Motor neuron (in vitro differentiated cells): ENCODE measurements at places on chromosomes 6 and 20.

GRCh38 chr6:28142446-28142845, 763 bp downstream of the ZKSCAN8 start:
- ATAC-seq, result no peak

GRCh38 chr6:88008831-88009231, 38.8 kb upstream of the SPACA1 start:
- ATAC-seq, result no peak

DNA sequence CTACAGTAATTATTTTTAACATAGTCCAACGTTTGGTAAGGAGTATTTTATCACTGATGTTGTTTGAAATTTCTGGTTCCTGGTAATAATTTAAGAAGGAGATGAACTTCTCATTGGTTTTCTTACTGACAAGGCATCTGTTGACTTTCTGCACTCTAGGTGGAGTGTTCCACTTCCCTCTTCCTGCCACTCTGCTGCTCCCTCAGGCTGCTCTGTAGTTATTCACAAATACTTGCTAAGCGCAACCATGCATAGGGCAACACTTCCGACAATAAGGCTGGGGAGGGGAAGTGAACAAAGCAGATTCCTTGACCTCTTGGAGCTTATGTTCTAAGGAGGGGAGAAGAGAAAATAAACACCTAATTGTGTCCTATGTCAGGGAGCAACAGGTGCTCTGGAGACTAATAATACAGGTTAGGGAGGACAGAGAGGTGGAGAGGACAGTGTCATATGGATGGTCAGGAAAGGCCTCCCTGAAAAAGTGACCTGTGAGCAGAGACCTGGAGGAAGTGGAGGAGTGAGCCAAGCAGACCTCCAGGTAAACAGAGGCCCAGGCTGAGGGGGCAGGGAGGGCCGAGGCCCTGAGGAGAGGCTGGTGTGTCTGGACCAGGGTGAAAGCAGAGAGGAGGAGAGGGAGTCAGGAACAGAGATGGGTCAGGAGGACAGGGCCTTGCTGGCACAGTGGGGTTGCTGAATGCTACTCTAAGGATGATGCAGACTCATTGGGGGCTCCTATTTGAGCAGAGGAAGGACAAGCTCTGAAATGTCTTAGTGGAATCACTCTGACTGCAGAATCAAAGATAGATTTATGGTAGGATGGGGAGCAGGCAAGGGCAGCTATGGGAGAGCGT, 134.8 kb upstream of the SLC24A3 start:
- ATAC-seq, result no peak

- ATAC-seq, result no peak
Measured at GRCh38 chr6:52160472-52161104, 25.6 kb upstream of the IL17A start.

GRCh38 chr6:25602674-25602982, 49.4 kb upstream of the SCGN start:
- ATAC-seq, result no peak

DNA sequence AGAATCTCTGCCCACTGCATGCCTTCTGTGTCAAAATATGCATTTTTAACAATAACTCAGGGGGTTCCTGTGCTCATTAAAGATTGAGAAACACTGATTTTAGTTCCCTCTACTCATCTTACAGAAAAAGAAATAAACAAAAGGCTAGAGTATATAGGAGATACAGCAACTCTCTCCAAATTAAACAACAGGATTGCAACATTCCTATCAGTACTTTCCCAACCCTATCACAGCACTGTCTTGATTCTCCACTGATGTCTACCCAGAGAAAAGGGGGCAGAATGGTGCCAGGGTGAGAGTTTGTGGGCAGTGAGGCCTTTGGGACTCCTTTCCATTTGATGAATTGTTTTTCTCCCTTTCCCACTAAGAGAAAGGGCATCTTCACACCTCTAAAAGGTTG, 4.7 kb downstream of the OTOR start:
- no peak for ATAC-seq

DNA sequence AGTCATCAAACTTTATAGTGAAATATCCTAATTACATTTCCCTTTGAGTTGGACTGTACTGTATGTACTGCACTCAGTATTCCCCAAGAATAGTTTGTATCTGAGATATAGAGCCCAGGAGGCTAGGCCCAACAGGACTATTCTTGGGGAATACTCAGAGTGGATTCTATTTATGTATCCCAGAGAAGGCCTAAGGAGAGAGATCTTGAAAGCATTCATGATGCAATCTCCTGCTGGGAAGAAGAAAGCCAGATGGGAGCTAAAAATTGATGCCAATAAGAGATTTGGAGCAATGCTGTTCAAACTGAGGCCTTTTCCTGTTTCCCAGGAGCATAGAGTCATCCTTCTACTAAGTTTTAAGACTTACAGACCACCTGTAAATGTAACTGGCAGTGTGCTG, 452.1 kb upstream of the PLCB4 start:
- ATAC-seq, result no peak

- ATAC-seq, result no peak
Measured at GRCh38 chr6:158039178-158039557, 57.5 kb downstream of the SYNJ2 start.

DNA sequence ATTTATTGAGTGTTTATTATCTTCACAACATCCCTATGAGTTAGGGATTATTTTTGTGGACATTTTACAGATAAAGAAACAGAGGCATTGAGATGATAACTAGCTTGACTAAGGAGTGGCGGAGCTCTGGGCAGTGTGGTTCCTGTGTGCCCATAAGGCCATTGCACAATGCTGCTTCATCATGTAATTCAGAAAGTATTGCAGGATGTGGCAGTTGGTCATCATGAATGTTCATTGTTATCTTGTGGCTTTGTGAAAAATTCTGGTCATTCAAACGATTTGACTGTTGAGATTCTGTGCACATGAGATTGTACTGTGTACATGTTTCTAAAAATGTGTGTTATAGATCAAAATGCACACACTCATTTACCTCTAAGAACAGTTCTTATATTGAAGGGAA, 150.8 kb downstream of the ESR1 start:
- no peak for ATAC-seq

DNA sequence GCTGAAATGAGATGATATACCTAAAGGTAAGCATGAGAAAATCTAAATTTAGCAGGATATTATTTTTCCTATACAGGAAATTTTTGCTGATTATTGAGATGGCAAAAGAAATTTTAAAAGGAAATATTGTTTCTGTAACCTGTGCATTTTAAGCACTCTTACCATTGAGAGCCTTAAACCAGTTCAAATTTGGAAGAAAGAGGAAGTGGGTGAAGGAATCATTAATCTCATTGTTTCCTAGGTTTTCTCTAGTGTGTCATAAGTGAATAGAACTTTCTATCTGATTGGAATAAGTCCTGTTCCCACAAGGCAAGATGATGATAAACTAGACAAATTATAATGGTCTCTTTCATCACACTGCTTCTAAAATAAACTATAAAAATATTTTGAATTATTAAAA, 22.4 kb upstream of the FKBP1C start:
- no peak for ATAC-seq

DNA sequence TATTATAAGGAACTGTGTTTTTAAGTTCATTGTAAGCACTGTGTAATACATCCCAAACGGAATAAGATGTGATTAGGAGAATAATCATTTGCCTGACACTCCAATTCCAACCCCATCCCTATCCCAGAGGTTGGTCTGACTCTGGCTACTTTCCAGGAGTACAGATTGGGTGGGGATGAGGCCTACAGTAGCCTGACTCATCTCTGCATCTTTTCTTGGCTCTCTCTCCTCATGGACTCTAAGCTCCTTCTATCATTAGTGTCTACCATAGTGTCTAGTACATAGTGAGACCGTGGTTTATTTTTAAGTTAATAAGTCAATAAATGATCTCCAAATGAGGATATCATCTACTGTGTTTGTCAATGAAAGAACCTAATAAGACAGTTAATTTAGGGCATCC, 92.2 kb upstream of the CNKSR3 start:
- ATAC-seq, result no peak

DNA sequence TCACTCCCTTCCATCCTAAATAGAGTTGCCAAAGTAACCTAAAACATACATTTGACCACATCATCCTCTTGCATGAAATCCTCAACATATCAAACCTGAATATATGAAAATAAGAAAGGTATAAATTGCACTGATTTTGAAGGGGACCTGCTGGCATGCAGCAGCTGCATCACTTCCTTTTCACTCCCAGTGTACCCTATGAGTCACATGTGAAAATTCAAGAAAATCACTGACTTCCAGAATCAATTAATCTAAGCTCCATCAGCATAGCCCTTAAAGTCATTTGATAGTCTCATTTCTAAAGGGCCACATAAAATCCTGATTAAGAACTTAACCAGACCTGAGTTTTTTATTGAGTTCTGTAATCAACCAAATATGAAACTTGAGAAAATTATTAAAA, 24.3 kb downstream of the SNX14 start:
- no peak for ATAC-seq

- ATAC-seq, result no peak
Measured at GRCh38 chr6:41573985-41574384, 27.8 kb downstream of the FOXP4 start.

DNA sequence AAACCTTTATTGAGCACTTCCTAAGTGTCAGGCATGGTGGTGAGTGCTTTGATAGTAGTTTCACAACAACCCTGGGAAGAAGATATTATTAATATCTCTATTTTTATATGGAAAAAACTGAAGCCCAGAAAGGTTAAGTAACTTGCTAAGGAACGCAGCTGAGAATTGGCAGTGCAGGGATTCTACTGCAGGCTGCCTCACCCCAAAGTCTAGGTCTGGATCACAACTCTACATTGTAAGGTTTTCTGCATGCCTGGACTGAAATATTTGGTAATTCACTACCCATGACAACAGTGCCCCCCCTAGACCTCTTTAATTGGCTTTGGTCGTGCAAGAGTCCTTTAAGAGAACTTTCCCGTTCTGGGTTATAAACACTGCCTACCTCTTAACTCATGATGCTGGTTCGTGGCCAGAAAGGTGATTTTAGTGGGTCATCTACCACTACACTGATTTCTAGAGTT, 67.1 kb upstream of the KCNQ5 start:
- no peak for ATAC-seq

DNA sequence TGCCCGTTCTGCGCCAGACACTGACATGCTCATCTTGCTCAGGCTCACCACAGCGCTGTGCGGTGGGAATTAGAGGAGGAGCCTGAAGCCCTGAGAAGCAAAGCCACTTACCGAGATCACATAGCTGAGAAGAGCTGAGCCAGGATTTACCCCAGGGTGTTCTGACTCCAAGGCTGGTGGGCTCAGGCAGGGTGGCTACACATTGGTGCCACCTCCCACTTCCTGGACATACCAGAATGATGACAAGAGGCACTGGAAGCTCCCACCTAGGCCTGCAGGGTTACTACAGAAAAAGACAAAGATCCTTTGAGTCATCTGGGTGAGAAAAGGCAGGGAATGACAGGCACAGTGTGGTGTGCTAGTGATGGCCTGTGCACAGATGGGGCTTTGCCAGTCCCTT, 24.4 kb upstream of the FKBP1A start:
- ATAC-seq, result peak; percentile 68

GRCh38 chr20:33733654-33734576, 2.1 kb downstream of the ZNF341 start:
- ATAC-seq, result peak; percentile 43

DNA sequence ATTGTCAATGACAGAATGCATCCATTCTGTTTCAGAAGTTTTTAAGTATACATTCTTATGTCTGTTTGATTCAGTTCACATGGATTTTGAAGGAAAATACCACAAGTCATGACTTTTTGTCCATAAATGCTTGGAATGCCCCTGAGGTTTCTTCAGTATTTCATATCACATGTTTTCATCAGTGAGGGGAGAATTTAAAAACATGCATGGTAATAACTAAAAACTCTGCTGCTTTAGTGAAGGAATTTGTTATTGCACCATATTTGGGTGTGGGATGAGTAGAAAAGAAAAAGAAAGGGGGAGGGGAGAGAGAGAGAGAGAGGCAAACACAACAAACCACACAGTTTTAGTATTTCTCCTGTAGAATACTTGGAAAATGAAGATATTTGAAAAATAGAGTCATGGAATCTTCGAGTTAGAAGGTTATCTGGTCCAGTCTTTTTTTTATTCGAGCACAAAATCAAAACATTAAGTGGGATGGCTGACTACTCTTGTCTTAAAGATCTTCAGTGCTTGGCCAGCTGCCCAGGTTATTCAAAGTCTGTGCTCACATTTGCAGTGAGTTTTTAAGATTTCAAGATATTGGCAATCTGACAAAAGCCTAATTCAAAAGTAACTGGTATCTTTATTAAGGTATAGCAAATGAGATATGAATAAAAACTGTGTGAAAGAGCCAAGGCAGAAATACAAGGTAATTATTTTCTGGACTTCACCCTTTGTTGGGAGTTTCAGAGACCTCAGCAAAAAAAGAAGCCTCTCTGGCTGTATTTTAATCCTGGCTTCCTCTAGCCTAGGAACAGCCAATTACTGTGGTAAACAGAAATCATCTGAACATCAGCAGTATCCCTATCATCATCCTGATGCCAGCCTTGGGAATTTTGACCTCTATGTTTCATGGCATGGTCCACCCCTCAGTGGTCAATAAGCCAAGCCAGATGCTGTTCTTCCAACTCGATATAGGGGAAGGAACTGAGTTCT, 687.9 kb upstream of the CITED2 start:
- peak; percentile 57 for ATAC-seq

DNA sequence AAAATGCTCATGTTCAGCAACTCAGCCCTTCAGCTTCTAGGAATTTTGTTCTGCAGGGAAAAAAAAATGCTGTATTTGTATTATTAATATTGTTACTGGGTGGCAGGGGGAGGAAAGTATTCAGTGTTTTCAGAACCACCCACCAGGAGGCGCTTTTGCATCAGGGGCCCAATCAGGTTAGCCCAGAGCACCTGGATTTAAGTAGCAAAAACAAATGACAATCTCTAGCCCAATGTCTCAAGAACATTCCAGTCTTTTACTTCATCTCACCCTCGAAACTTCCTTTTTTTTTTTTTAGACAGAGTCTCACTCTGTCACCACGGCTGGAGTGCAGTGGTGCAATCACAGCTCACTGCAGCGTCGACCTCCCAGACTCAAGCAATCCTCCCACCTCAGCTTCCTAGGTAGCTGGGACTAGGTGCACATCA, 635 bp upstream of the C20orf203 start:
- no peak for ATAC-seq

GRCh38 chr6:104526376-104526775, 333.3 kb downstream of the HACE1 start:
- ATAC-seq, result no peak

DNA sequence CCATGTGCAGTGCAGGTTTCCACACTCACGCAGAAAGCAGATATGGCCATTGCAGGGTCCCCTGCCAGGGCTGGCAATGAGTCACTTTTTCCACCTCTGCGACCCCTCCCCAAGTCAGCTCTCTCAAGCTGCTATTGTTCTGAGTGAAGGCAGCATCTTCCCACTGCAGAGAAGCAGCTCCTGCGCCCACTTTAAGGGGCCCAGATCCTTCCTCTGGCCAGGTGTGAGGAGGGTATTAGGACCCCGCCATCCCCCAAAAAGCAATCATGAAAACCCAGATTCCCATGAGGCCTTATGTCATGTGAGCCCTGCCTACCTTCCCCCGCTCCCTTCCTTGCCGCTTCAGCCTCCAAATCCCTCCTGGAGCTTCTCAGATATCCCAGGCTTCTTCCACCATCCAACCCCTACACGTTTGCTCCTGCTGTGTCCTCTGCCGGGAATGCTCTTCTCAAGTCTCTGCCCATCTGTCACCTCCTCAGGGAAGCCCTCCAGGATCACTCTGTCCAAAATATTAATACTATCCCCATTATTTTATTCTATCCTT, 220.3 kb downstream of the NFATC2 start:
- ATAC-seq, result no peak

- no peak for ATAC-seq
Measured at GRCh38 chr6:119426619-119427018, 77.1 kb upstream of the MAN1A1 start.
